Esophagus squamous epithelium (tissue), 5 donors: ENCODE measurements at places on chromosomes 13 and 19.

- H3K4me3 ChIP-seq = peak overlapping the region; percentile 50
- H3K36me3 ChIP-seq = no peaks in the 10 kb centered on the region
- peak overlapping the region; percentile 88 for H3K27ac ChIP-seq
Observed at GRCh38 chr19:2982983-2983350, 5.6 kb downstream of the TLE6 start.

DNA sequence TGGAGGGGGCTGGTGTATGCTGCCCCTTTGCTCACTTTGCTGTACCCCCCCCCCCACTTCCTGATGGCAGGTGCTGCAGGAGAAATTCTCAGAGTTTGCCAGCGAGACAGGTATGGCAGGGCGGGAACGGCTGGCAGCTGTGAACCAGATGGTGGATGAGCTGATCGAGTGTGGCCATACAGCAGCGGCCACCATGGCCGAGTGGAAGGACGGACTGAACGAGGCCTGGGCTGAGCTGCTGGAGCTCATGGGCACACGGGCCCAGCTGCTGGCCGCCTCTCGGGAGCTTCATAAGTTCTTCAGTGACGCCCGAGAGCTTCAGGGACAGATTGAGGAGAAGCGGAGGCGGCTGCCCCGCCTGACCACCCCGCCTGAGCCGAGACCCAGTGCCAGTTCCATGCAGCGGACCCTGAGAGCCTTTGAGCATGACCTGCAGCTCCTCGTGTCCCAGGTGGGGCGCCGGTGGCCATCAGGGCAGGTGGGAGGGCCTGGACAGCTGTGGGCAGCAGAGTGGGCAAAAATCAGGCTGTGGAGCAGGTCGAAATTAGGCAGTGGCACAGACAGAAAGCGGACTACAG lies 19.6 kb upstream of the SHKBP1 start:
- H3K27ac ChIP-seq = no peak overlapping the region
- no peak overlapping the region for H3K4me3 ChIP-seq
- no peaks in the 10 kb centered on the region for H3K36me3 ChIP-seq
- no peak for DNase-seq
- peaks cover 63% of the 10 kb centered on the region for H3K27me3 ChIP-seq
- no peaks in the 10 kb centered on the region for H3K4me1 ChIP-seq

DNA sequence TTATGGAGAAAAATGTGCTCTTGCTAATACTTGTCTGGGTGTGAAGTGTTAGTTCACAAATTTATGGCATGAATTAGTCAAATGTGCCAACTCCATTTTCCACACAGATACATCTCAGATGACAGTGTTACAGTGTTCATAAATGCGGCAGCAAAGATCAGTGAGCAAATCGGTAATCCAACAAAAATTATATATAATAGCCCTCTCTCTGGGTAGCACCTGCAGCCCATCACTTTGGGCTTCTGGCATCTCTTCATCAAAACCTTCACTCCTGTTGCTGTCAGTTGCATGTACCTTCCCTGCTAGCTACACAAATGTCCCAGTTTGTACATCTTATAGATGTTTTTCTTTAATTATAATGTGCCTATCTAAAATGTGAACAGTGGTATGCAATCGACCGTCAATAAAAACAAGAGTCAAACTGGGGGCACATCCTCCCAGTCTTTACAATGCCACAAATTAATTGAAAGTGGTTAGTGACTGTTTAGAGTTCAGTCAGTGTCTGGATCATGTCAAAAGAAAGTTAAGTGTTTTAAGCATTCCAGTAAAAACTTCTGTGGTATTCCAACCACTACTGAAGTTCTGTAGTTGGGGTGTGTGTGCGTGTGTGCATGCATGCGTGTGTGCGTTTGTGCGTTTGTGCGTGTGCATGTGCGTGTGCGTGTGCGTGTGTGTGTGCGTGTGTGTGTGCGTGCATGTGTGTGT lies 448.9 kb downstream of the DCT start:
- no peak overlapping the region for H3K27ac ChIP-seq
- no peak overlapping the region for H3K4me3 ChIP-seq
- no peak for DNase-seq
- H3K36me3 ChIP-seq = no peaks in the 10 kb centered on the region

DNA sequence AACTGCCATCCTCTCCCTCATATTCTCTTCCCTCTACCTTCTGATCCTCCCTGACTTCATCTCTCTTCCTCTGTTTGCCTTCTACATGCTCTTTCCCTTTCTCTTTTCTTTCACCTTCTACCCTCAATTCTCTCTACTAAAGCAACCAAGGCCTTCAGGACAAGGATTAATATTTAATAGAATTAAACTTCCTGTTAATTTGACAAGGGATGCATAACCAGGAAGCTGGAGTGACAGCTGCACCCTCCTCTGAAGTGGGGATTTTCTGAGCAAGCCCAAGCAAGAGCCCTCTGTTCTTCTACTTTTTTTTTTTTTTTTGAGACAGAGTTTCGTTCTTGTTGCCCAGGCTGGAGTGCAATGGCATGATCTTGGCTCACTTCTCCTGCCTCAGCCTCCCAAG lies 63.4 kb upstream of the MED4 start:
- H3K4me3 ChIP-seq = peak overlapping the region; percentile 1
- H3K4me1 ChIP-seq = peaks cover 60% of the 10 kb centered on the region
- no peak for DNase-seq
- H3K27me3 ChIP-seq = no peaks in the 10 kb centered on the region

DNA sequence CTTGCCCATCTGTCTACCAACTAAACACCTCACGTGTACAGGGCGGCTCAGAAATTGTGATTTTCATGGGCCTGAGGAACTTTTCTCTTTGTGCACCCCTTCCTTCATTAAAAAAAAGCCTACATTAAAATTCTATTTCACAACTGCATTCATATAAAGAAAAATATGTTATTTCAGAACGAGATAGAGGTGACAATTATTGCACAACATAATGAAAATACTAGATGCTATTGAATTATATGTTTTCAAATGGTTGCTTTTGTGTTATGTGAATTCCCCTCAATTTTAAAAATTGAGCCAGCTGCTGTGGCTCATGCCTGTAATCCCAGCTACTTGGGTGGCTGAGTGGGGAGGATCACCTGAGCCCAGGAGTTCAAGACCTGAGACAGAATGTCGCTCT lies 5.2 kb downstream of the SLC1A6 start:
- no peaks in the 10 kb centered on the region for H3K36me3 ChIP-seq
- DNase-seq = no peak
- peaks cover 56% of the 10 kb centered on the region for H3K27me3 ChIP-seq

DNA sequence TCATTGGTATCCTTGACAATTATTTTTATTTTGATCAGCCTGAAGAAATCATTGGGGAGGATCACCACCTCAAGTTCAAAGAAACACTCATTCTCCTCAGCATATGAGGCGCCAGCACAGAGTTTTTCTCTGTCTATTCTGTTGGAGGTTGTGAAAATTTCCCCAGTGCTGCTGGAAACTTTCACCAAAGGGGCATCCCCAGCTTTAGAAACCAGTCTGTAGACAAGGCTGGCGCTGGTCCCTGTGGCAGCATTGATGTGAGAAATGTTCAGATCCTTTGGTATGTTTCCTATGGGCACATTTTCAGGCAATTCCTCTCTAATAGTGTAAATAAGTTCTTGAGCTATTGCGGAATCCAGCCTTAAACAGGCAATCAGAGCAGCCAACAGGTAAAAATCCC lies 2.1 kb downstream of the PCDH9 start:
- H3K27me3 ChIP-seq = peaks cover 70% of the 10 kb centered on the region
- no peak overlapping the region for H3K4me3 ChIP-seq
- no peak overlapping the region for H3K27ac ChIP-seq
- no peak for DNase-seq
- H3K4me1 ChIP-seq = no peaks in the 10 kb centered on the region
